ENCODE measurements at places on chromosomes 6 and 20.

GRCh38 chr20:35200267-35200666 lies 26.2 kb upstream of the MMP24 start:
- no peak for DNase-seq

DNA sequence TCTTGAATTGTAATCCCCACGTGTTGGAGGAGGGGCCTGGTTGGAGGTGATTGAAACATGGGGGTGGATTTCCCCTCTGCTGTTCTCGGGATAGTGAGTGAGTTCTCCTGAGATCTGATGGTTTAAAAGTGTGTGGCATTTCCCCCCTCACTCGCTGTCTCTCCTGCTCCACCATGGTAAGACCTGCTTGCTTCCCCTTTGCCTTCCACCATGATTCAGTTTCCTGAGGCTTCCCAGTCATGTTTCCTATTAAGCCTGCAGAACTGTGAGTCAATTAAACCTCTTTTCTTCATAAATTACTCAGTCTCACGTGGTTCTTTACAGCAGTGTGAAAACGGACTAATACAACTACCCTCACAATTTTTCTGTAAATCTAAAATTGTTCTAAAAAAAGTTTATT lies 26.8 kb upstream of the FAM184A start:
- DNase-seq, result no peak

DNA sequence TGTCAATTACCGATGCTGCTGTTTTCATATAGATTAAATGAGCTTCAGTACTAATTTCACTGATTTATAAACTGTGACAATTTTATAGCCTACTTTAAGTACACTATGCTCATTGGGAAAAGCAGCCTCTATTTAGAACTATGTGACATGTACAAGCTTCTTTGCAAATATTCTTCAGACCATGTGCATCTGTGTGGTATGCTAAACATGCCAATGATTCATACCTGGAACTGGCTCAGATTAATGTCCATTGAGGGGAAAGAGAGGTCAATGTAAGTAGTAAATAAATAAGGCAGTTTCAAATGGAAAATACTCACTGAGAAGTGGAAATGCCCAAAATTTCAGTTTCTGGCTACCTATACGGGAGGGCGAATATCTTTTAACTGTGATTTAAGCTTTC lies 777.7 kb downstream of the C6orf118 start:
- no peak for DNase-seq

DNA sequence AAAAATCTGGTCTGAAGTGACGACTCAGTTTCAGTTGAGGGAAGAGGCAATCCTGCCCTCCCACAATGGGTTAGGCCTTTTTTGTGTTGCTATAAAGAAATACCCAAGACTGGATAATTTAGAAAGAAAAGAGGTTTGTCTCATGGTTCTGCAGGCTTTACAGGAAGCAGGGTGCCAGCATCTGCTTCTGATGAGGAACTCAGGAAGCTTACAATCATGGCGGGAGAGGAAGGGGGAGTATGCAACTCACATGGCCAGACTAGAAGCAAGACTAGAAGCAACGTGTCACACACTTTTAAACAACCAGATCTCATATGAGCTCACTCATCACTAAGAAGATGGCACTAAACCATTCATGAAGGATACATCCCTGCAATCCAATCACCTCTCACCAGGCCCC lies 529.3 kb downstream of the KIF16B start:
- no peak for DNase-seq

DNA sequence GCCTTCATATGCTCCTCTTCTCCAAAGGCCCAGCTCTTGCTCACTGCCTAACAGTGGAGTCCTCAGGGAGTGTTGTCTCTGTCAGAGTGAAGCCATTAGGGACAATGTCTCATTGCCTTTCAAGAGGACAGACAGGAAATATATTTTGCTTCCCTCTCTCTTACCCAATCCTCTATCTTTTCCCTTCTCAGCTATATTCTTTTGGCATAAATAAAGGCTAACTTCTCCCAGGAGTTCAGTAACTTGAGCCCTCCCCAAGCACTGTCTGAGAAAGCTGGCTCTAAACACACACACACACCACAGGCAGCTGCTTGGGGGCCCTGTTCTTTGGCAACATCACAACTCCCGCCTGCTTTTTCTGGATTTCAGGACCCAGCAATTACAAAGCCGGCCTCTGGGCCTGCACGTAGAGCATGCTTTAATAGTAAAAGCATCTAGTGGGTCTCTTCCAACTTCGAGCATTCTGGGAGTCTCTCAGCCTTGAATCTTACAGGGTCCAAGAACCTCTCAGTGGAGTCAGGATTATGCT lies 34.7 kb upstream of the LAMA4 start:
- DNase-seq, result no peak
